ENCODE measurements at places on chromosomes 7 and 10.

- DNase-seq, result no peak
Measured at GRCh38 chr7:4077980-4078379, 604.1 kb upstream of the FOXK1 start.

DNA sequence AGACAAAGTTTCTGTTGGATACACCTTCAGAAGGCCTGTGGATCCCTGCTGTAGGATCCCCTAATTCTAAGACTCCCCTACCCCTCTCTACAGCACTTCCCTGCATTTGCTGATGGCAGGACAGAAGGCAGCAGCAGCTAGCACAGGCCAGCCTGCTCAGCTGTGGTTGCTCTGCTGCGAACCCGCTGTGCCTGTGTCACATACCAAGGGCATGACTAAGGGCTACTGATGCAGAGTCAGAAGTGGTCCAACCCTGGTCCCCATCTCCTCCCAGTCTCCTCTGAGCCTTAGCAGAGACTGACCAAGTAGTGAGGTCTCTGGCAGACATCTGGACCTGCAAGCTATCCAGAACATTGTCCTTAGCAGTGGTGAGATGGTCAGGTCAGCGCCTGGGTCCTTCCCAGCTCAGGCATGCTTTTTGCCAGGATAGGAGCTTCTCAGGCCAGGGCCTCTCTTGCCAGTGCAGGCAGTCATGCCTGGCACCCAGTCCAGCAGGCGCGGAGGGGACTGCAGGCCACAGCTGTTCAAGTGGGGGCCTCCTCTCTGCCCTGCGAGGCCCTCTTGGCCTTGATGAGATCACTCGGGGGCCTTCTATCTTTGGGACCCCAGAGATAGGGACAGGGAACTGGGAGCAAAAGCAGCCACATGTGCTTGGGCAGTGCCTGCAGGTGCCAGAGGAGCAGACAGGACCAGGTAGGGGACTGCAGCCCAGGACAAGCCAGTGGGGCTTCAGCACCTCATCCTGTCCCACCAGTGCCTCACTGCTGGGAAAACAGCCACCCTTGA lies 146.4 kb downstream of the ZNF248 start:
- DNase-seq, result no peak

- DNase-seq, result no peak
Measured at GRCh38 chr10:33192190-33192589, 142.3 kb downstream of the NRP1 start.

DNA sequence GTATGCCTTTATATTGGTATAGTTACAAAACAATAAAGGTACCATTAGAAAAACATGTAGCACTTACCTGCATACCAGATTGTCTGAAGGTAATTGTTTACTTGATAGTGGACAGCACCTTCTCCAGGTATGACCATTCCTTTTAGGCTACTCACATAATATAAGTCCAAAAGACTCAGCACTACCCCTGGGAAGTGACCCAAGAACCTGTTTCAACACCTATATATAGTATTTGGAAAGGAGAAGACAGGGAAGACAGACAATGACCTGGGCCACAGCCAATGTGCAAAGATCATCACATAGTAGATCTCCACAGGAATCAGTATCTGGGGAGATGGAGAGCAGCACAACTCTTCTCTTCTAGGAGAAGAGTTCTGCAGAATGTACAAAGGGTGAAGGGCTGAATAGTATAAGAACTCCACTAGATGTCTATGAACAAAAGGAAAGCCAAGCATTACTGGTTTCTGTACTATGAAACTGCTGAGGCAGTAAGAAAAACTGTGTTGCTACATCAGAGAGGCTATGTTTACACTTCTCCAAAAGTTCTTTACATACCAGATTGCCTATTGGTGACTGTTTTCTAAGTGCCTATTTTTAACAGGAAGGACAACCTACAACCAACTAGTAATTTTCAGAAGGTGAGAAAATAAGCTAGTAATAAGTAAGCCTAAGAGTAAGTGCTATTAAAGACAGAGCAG lies 159.2 kb downstream of the BTAF1 start:
- no peak for DNase-seq

GRCh38 chr10:112214298-112214926 lies 30.8 kb upstream of the GPAM start:
- DNase-seq, result no peak

- DNase-seq, result no peak
Measured at GRCh38 chr7:105647591-105647990, 66.3 kb upstream of the EFCAB10 start.

GRCh38 chr10:101273330-101273729 lies 44.1 kb upstream of the LBX1 start:
- no peak for DNase-seq

DNA sequence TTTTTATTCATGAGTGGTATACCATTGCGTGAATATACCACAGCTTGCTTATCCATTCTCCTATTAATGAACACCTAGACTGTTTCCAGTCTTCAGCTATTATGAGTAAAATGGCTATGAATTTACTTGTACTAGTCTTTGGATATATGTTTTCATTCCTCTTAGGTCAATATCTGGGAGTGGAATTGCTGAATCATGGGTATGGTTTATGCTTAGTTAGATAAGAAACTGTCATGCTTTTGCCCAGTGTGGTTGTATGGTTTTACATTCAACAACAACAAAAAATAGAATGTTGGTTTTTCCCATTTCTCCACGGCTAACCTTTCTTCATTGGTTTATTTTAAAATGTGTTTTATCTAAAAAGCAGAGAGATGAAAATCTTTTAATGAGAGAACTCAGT lies 308.3 kb downstream of the PHF14 start:
- DNase-seq, result no peak

- DNase-seq, result no peak
Measured at GRCh38 chr10:114547514-114547913, 110.6 kb downstream of the ABLIM1 start.

DNA sequence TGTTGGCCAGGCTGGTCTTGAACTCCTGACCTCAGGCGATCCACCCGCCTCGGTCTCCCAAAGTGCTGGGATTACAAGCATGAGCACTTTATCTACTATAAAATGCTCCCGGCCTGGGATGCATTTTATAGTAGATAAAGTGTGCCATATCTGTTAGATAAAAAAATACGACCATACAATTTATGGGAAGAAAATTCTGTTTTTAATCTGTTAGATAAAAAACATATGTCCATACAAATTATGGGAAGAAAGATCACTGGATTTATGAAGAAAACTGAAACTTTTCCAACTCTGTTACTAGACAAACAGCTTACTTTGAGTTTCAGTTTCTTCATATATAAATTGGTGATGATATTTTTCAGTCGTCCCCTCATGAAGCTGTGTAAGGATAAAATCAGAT lies 4.5 kb downstream of the TSPAN13 start:
- no peak for DNase-seq

GRCh38 chr10:65555192-65555591 lies 1370.6 kb upstream of the LRRTM3 start:
- DNase-seq, result no peak

- DNase-seq, result no peak
Measured at GRCh38 chr7:106260136-106260561, 24.6 kb downstream of the NAMPT start.

DNA sequence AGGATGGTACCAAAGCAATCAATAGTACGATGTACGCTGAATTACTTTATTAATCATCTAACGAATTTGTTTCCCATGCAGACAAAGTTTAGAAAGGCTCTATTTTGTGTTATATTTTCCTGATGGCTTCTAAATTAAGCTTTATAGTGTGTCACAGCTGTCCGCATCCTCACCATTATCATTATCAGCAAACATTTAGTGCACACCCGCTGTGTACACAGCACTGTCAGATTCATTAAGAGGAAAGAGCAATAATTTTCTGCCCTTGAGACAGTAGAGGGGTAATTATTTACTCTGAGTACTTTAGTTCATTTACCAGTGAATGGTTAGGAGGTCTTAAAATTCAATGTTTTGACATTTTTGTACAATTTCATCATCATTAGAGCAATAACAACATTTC lies 233.3 kb upstream of the PTPRZ1 start:
- DNase-seq, result no peak

All from activated T-cell treated with anti-CD3 and anti-CD28 coated beads for 48 hours (primary cell).